ENCODE measurements at places on chromosomes 5 and 9. TPM values are rescaled to one million over a fixed set of nuclear protein-coding genes. Genes with fewer than 3 reads are reported as not detected.

SLC4A9 gene
- polyA plus RNA-seq, result 29.9 TPM

ENTPD2 gene
- polyA plus RNA-seq, result 5.5 TPM

CER1 gene
- 0.45 TPM for polyA plus RNA-seq

PCDHGA7 gene
- polyA plus RNA-seq, result 0.49 TPM

GRCh38 chr5:151819830-151820229, 48.1 kb downstream of the G3BP1 start:
- no peaks in the 10 kb centered on the region for H3K36me3 ChIP-seq
- H3K4me1 ChIP-seq, result no peaks in the 10 kb centered on the region
- H3K4me3 ChIP-seq, result no peak overlapping the region
- no peak overlapping the region for H3K27ac ChIP-seq
- DNase-seq, result no peak

- no peak overlapping the region for H3K4me3 ChIP-seq
- H3K4me1 ChIP-seq, result no peaks in the 10 kb centered on the region
- H3K27me3 ChIP-seq, result no peaks in the 10 kb centered on the region
- no peak overlapping the region for H3K27ac ChIP-seq
- H3K36me3 ChIP-seq, result no peaks in the 10 kb centered on the region
Measured at GRCh38 chr9:68492806-68493205, 47.9 kb downstream of the TMEM252 start.

- H3K4me1 ChIP-seq, result peaks cover 9% of the 10 kb centered on the region
- peak; percentile 45 for DNase-seq
- H3K27ac ChIP-seq, result peak overlapping the region; percentile 56
- H3K36me3 ChIP-seq, result no peaks in the 10 kb centered on the region
- peak overlapping the region; percentile 12 for H3K4me3 ChIP-seq
- no peaks in the 10 kb centered on the region for H3K27me3 ChIP-seq
Measured at GRCh38 chr9:27864644-27865438, 291.6 kb upstream of the C9orf72 start.

All from kidney (tissue), 22 donors.